ENCODE measurements at places on chromosomes 5 and 9.

DNA sequence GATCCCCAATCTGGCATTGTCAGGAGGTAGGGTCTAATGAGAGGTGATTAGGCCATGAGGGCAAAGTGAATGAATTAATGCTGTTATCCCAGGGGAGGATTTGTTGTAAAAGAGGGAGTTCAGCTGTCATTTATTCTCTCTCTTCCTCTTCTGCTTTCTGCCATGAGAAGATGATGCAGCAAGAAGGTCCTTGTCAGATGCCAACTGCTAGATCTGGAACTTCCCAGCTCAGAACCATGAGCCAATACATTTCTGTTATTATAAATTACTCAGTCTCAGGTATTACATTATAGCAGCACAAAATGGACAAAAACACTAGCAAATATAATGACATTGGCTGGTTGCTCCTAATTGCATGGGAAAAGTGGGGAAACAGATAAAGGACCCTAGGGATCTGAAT is 15.6 kb upstream of the BICD2 start:
- DNase-seq = no peak

DNA sequence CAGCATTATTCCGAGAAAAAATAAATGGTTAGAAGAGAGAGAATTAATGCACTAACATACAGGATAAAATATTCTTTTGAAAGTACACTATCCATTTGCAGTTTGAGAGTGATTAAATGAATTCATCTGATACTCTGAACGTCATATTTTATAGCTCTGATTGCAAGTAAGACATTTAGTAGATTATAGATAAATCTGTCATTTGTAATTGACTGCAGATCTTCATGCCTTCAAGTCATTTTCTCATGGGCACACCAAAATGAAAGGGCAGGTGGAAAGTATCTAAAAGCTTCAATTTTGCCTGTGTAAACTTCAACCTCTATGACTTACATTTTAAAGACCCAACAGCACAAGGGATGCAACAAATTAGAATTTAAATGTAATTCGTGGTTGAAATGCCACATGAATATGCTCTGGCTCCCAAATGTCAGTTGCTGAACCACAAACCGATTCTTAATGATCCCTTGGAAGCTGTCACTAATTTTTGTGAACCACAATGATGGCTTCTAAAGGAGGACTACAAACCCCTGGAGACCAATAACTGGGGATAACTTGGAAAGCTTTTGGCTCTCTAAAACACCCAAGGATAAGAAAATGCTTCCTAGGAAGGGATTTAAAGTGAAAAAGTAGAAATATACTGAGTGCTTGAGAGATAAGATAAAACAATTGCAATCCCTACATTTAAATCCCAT is 3.9 kb downstream of the TYRP1 start:
- DNase-seq = no peak

- no peak for DNase-seq
Measured at GRCh38 chr9:93222890-93223259, 38.9 kb downstream of the WNK2 start.

GRCh38 chr5:146213210-146213826 is 9.9 kb downstream of the RBM27 start:
- no peak for DNase-seq

GRCh38 chr5:159171274-159171673 is 38.1 kb downstream of the RNF145 start:
- no peak for DNase-seq

- no peak for DNase-seq
Measured at GRCh38 chr5:135458921-135459331, 6.8 kb upstream of the TIFAB start.

- DNase-seq = no peak
Measured at GRCh38 chr9:22169243-22169642, 160.1 kb upstream of the CDKN2B start.

- peak; percentile 34 for DNase-seq
Measured at GRCh38 chr5:96048763-96049162, 87.1 kb upstream of the ELL2 start.

GRCh38 chr9:69445251-69445650 is 120.2 kb downstream of the ENTREP1 start:
- DNase-seq = no peak

DNA sequence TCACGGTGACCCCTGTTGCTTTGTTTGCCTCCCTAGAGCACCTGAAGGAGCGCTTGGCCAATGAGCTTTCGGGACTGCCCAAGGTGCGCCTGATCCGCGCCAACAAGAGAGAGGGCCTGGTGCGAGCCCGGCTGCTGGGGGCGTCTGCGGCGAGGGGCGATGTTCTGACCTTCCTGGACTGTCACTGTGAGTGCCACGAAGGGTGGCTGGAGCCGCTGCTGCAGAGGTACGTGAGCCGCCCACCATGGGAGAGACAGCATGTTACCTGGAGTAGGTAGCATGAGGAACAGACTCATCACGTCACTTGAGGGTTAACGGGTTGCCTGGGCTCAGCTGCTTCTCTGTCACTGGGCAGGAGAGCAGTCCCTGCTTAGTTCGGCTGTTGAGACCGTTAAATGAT is 19.2 kb downstream of the GALNT12 start:
- no peak for DNase-seq

- no peak for DNase-seq
Measured at GRCh38 chr9:9819886-9820285, 792.9 kb downstream of the PTPRD start.

DNA sequence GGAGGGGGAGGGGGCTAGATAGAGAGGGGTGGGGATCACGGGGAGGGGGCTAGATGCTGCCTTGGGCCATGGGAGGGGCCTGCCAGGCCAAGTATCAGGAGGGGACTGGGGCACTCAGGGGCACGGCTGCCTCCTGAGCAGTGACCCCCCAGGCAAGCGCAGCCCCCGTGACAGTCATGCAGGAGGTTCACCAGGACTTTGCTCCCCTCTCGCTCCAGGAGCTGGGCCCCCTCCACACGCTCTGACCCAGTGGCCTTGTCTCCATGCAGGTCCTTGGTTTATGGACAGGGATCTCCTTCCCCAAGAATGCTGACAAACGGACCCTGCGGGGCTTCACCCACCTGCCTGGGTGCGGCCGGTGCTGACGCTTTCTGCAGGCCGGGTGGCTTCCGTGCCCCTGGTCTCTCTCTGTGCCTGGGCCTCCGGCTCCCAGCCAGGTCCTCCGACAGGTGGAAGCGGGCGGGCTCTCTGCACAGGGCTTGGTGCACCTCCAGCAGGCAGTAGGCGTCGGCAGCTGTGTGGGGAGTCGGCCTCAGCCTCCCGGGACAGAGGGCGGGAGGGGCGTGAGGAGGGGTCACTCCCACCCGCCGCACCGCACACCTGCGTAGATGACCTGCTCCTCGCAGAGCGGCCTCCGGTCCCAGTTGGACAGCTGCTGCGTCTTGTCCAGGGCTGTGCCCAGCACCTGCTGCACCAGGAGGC is 46.8 kb upstream of the NRARP start:
- no peak for DNase-seq

- no peak for DNase-seq
Measured at GRCh38 chr9:74847478-74848152, 40.1 kb downstream of the TRPM6 start.

- DNase-seq = no peak
Measured at GRCh38 chr5:43362725-43363435, 49.3 kb downstream of the CCL28 start.

DNA sequence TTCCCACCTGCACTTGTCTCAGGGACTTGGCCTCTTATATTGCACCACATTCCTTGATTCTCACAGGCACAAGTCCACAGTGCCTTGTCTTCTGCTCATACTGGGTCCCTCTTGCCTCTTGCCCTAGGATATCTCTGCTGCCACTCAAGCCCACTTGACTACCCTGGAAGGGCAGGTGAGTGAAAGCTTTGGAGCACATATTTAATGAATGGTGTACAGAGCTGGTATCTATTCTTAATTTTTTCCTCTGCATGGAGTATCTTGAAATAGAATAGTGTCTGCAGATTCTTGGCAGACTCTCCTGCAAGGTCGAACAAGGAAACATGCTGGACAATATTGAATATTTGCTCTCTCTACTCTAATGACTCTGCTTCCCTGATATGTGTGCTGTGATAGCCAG is 1248.0 kb downstream of the MAT2B start:
- DNase-seq = no peak

DNA sequence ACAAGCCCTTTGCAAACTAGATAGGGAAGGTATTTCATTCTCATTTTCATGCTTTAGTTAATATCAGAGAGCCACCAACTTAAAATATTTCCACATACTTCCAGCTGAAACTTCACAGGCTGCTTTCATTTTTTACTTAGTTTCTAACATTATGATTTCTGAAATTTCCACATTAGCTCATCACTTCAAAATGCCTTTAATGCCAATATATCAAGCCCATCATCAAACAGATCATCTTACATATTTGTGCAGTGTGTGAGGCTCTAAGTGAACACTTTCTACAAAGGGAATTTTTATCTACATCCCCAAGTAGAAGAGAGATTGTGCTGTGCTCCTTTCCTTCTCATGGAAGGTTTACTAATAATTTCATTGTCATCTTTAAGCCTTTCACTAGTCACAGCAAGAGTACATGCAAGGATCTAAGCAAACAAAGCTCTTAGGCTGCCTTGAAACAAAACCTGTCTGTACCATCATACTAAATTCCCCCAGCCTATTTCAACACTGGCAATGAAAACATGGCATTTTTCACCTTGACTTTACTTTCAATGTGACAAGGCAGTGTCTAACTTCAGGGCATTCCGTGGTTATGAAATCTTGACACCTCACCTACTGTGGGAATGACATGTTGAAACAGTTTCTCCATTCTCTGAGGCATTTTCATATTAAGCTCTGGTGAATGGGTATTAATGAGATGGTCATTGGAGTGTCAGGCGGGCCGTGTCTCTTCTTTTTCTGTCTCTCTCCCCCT is 45.4 kb downstream of the PPP2R2B start:
- no peak for DNase-seq

- no peak for DNase-seq
Measured at GRCh38 chr9:95606489-95607350, 89.9 kb upstream of the PTCH1 start.

DNA sequence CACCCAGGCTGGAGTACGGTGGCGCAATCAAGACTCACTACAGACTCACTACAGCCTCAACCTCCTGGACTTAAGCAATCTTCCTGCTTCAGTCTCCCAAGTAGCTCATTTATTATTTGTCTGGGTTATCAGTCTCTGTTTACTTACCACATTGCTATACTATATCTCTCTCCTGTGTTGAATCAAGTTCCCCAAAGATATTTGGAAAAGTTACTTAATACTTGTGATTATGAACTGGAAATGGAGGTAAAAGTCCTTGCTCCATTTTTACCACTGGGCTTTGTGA is 55.6 kb downstream of the ANGPTL2 start:
- no peak for DNase-seq

DNA sequence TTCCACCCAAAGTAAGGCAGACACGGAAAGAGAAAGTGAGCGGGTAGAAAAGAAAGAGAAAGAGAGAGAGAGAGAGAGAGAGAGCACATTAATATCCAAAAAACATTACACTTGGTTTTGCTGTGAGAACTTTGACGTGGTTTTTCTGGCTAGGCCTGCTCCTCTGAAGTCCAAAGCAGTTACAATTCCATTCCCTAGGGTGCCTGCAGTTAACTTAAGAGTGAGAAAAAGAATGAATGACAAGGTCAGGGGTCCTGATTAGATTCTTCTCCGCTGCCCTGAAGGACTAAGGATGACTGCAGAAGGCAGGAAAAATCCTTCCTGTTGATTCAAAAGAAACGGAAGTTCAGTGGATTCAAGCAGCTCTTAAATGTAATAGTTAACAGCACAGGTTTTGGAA is 589.8 kb downstream of the PRELID2 start:
- DNase-seq = peak; percentile 13

- DNase-seq = no peak
Measured at GRCh38 chr9:125989090-125989501, 241.9 kb downstream of the PBX3 start.

GRCh38 chr5:137122075-137122474 is 377.1 kb downstream of the SPOCK1 start:
- DNase-seq = no peak

DNA sequence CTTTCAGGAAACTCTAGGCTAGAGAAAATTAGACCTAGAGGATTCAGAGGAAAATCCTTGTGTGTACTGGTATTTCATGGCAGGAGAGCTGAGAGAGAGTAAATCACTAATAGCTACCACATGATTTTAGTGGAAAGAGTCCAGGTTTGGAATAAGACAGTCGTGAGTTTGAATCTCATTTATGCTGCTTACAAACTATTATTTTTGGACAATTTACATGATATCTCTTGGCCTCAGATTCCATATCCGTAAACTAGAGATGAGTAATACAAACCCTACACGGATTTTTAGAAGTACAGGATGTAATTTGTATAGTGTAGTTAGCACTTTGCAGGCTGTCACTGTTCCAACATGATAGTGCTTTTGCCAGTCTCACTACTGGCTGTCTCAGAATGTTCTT is 2.7 kb downstream of the IL31RA start:
- no peak for DNase-seq

DNA sequence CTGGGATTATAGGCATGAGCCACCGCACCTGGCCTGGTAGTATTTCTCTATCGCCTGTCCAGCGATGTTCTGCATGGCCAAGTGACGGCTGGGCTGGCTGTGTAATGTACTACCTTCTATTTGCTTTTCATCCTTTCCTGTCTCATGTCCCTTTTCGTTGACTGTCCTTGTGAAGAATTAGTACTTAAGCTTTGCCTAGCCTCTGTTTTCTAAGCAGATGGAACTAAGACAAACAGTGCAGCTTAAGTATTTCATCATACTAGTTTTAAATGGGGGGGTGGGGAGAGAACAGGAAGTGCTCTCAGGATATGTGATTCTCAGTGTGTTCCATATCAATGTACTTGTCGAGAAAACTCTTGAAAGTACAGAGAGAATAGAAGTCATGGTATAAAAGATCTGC is 31.7 kb upstream of the CCL21 start:
- DNase-seq = no peak

DNA sequence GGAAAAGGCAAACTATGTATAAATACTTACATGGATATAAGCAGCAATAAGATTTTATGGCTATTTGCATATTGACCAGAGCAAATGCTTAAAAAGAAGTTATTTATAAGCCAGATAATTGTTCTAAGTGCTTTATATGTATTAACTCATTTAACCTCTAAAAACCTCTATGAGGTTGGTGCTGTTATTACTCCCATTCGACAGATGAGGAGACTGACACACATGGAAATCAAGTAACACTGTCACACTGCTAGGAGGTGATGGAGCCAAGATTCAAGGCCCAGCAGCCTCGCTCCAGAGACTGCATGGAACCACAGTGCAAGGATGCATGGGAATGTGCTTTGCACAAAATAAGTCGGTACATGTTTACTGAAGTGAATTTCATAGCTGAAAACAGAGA is 53.7 kb downstream of the C5 start:
- DNase-seq = no peak

GRCh38 chr9:9919174-9919775 is 693.5 kb downstream of the PTPRD start:
- no peak for DNase-seq

Measured in ELF-1 (cell line).